Stimulated activated CD4-positive, alpha-beta T cell treated with anti-CD3 and anti-CD28 coated beads, Interleukin-1b, Interleukin-23, amount 100 ng/mL, for 1 hour (primary cell): ENCODE measurements at places on chromosomes 7 and 10.

- DNase-seq = no peak
Measured at GRCh38 chr7:138089080-138089901, 13.0 kb downstream of the AKR1D1 start.

- DNase-seq = no peak
Measured at GRCh38 chr10:43206391-43207235, 60.3 kb downstream of the RASGEF1A start.

DNA sequence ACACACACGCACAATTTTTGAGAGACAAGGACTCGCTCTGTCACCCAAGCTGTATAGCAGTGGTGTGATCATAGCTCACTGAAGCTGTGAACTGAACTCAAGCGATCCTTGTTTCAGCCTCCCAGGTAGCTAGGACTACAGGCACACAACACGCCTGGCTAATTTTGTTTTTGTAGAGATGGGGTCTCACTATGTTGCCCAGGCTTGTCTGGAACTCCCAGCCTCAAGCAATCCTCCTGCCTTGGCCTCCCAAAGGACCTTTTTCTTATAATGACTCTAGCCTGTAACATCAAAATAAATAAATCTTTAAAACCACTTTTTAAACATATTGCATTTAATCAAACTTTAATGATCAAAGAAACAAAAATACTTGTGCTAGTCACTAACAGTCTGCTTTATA is 140.9 kb upstream of the FGFR2 start:
- no peak for DNase-seq

GRCh38 chr7:86963599-86964230 is 95.7 kb downstream of the ELAPOR2 start:
- no peak for DNase-seq

GRCh38 chr7:113582471-113582870 is 336.3 kb downstream of the PPP1R3A start:
- DNase-seq = no peak

DNA sequence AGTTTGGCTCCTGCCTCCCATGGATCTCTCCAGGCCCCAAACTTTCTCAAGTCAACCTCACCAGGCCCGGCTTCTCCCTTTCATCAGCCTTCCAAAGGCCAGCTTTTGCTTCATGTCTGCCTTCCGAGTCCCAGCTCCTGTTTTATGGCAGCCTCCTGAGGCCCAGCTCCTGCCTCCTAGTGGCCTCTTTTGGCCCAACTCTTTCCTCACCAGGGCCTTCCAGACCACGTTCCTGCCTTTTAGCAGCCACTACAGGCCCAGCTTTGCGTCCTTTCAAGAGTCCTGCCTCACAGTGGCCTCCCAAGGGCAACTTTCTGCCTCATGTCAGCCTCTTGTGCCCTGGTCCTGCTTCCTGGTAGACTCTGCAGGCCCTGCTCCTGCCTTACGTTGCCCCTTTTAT is 15.3 kb upstream of the TMEM248 start:
- no peak for DNase-seq

DNA sequence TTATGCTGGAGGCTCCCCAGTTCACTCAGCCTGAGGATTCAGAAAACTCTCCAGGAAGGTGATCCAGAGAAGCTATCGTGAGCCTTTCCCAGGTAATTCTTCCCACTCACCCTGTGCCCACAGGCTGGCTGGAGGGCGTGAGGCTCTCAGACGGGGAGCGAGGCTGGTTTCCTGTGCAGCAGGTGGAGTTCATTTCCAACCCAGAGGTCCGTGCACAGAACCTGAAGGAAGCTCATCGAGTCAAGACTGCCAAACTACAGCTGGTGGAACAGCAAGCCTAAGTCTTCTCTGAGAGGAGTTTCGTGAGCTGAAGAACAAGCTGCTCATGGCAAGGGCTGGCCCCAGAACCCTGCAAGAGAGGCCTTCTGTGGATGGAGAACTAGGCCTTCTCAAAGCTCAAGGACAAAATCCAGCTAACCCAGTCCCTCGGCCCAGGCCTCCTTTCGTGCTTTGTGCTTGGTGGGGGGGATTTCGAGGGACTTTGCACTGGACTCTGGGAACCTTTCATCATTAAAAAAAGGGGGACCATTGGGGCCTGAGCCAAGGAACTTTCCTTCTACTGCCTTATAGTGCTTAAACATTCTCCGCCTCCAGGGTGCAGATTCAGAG is 23.6 kb downstream of the NOBOX start:
- DNase-seq = no peak

DNA sequence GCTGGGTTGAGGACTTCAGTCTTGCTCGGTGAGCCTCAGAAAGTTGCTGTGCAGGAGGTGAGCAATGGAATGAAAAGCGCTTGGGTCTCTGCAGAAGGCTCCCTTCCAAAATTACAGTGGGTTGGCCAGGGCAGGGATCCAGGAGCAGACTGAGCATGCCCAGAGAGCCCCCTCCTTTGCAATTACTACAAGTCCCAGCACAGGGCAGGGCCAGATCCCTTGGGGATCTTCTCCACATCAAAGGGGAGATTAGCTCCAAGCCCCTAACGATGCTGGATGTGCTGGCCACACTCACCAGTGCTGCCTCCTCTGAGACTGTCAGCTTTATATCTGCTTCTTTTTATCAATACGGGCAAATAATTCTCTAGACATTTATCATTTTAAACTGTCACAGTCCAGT is 337.5 kb downstream of the RPS24 start:
- DNase-seq = no peak

- DNase-seq = no peak
Measured at GRCh38 chr7:28759475-28759971, 198.6 kb downstream of the TRIL start.
